ENCODE measurements at places on chromosomes 5 and 9.

DNA sequence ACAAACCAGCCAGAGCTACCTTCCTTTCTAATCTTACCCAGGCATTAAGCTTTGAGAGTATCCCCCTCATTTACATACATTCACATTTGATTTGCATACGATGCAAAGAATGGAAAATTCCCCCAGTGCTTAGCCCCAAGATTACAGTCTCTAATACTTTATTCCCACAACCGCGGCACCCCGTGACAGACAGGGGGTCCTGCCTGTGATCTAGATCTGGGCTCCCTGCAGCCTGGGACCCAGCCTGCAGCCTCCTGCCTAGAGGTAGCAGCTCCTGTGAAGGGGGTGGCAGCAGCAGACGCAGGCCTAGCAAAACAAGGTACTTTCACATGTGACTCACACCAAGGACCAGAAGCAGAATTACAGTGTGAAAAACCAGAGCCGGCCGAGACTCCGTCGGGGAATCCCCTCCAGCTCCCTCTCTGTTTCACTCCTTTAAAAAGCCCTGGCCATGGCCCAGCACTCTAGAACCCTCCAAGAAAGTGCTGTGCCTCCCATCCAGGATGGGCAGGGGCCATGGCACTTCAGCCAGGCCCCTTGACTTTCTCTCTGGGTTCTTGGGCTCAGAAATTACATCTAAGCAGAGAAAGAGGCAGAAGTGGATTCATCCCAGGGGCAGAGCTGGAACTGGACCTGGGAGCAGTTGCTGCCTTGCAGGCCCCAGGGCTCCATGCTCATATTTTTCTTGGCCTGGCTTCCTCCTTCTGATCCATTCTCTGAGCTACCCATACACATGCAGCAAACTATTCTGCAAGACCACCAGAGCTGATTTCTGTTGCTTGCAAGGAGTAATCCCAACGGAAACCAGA lies 14.0 kb upstream of the TCF7 start:
- DNase-seq: no peak

- DNase-seq: no peak
Measured at GRCh38 chr5:56527174-56527573, 288.2 kb upstream of the MAP3K1 start.

DNA sequence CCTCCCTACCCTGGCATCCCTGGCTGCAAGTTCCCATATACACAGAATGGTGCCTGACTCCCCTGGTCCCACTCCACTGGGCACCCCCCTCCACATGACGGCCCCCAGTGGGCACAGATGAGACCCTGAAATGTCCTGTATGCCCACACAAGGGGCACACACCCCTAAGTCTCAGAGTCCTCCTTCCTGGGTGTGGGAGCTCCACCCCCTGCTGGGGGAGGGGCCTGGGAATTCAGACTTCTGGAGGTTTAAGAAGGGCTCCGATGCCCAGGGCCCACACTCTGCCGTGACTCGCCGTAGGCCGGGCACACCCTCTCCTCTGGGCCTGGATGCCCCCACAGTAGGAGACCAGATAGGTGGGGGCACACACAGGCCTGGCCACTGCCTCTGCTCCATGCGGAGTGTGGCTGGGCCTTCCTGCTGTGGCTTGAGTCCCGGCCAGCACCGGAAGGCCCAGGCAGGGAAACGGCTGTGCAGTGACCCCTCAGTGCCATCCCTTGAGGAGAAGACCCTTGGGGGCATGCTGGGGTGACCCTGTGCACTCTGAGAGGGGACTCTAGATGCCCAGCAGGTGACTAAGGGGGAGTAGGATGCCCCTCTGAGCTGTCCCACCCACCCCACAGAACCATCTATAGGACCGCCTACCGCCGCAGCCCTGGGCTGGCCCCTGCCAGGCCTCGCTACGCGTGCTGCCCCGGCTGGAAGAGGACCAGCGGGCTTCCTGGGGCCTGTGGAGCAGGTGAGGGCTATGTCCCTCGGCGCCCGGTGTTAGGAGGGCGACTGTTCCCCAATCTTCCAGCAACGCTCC lies 6.5 kb downstream of the EGFL7 start:
- DNase-seq: no peak

DNA sequence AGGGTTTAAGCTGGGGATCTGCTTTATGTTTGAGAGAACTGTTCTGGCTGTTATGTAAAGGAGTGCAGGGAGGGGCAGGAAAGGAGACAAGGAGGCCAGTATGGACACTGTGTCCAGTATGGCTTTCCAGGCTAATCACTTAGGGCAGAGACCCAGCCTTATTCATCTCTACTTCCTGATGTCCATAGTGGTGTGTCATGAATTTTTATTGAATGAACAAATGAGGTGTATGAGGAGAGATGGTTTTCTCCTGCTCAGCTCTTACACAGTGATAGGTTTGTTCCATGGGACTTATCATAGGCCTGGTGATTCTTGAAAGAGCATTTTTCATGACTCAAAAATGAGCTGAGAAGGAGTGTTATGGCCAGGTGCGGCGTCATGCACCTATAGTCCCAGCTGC lies 20.5 kb upstream of the FGFR4 start:
- DNase-seq: no peak

- peak; percentile 88 for DNase-seq
Measured at GRCh38 chr5:116626272-116626723, 51.7 kb upstream of the SEMA6A start.

- peak; percentile 17 for DNase-seq
Measured at GRCh38 chr5:169970911-169971765, 9.2 kb downstream of the INSYN2B start.
